Common myeloid progenitor, CD34-positive (primary cell): ENCODE measurements at places on chromosomes 1 and 21.

GRCh38 chr1:26784886-26785285, 2.9 kb upstream of the PIGV start:
- no peak for DNase-seq

GRCh38 chr21:26637201-26637745, 64.2 kb upstream of the CYYR1 start:
- no peak for DNase-seq

- DNase-seq: no peak
These were observed 843.9 kb downstream of the AMY1C start for GRCh38 chr1:104593413-104594187.

DNA sequence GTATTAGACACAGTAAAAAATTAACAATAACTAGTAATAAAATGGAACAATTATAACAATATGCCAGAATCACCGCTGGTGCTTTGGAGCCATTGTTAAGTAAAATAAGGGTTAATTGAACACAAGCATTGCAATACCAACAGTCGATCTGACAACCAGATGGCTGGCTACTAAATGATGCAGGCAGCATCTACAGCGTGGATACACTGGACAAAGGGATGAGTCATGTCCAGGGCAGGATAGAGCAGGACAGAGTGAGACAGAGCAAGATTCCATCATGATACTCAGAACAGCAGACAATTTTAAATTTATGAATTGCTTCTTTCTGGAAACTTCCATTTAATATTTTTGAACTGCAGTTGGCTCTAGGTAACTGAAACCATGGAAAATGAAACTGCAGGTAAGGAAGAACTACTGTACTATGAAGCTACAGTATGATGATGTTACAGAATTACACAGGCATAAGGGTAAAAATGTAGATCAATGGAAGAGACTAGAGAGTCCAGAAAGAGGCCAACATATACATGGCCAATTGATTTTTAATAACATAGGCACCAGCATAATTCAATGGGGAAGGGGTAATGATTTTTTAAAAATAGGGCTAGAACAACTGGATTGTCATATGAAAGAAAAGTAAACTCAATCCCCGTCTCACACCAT, 168.7 kb downstream of the RRAGC start:
- DNase-seq: no peak

DNA sequence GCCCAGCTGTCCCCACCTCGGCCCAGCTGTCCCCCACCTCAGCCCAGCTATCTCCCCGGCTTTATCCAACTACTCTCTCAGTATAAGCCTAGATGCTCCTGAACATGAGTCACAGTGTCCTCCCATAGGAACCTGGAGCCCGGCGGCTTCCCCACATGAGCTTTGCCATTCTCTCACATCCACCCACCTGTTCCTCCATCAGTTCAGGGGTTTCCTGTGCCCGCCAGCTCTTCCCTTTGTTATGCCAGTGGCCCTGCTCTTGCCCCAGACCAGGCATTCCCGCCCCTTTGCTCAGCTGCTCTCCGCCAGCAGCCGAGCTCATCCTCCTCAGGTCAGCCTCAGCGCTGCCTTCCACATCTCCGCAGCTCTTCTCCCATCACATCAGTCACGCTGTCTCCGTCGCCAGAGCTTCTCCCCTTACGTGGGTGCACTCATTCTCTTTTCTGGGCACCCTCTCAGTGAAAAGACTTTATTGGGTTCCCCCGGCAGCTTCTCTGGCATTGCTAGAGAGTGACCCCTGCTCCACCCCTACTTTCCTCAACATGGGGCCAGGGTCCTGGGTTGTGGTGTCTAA, 89.5 kb upstream of the CSF3R start:
- DNase-seq: no peak

- DNase-seq: no peak
These were observed 14.8 kb downstream of the SIM2 start for GRCh38 chr21:36713746-36714145.

GRCh38 chr1:222098404-222098803, 356.5 kb upstream of the DUSP10 start:
- peak; percentile 23 for DNase-seq
